ENCODE measurements at places on chromosomes 6 and 20. TPM values are rescaled to one million over a fixed set of nuclear protein-coding genes. Genes with fewer than 3 reads are reported as not detected.

GRCh38 chr6:43301081-43301870 is 3.2 kb downstream of the SLC22A7 start:
- DNase-seq = no peak

GRCh38 chr6:47701363-47701762 is 3.0 kb downstream of the ADGRF4 start:
- DNase-seq = no peak

DNA sequence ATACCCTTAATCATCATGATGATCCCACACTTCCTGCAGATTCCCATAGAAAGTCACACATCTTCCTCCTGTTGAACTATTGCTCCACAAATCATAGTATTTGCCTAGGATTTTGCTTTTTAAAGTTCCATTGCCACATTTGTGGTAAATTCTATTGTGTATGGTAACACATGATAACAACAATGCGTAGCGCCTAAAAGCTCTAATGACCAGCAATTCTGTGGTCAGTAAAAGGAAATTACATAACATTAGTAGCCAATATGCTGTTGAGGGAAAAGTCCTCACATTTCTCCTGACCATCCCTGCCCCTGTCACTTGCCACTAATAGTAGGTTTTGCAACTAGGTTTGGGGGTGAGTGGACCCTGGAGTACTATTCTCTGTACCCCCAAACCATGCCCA is 31.8 kb upstream of the PDE7B start:
- DNase-seq = no peak

- no peak for DNase-seq
These were observed 160.4 kb downstream of the ZFP64 start for GRCh38 chr20:52031206-52031562.

DNA sequence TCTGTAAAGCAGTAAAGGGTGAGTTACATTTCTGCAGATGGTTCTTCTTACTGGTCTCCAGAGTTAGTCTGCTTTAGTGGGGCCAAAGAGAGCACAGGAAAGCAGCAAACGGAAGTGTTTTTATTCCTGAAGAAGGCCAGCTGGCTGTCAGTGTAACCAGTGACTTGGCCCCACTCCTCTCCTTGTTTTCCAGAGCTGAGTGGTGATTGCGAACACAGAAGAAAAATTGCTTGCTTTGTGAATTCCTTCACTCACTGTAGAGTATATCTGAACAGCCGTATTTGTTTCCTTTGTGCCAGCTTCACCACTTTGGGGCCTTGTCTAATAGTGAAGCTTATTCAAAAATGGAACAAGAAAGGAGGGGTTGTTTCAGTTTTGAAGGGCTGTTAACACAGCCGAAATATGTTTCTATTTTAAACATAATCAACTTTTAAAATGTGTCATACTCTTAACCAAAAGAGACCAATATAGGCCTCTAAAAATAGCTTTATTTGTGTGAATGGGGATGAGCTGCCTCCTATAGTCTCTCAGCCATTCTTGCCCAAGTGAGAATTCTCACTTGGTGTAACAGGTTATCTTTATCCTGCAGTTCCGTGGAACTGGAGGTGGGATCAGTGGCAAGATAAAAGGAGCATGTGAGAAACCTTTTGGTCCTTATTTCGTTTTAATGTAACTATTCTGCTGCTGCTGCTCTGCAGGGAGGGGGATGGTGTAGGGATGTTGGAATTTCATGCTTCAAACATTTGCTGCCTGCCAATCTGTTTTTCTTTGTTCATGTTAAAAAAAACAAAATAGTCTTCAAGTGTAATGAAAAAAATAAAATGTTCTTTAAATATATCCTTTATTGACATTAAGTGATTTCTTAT is 37.8 kb downstream of the ZC2HC1B start:
- DNase-seq = no peak

DNA sequence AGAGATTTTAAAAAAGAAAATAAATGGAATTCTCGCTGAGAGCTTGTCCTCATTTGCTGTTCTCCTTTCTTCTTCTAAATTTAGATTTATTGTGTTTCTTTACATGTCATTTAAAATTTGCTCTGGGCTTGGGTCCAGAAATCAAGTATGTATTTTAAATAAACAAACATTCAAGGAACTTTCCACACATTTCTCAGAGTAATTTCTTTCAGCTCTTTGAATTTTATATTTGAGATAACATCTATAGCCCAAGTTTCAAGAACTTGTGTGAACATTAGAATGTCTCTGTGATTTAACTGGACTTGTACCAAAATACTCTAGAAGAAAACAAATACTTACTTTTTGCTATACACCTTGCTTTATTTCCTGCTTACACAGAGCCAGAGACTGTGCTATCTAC is 192.3 kb downstream of the TMEM200A start:
- DNase-seq = no peak

DNA sequence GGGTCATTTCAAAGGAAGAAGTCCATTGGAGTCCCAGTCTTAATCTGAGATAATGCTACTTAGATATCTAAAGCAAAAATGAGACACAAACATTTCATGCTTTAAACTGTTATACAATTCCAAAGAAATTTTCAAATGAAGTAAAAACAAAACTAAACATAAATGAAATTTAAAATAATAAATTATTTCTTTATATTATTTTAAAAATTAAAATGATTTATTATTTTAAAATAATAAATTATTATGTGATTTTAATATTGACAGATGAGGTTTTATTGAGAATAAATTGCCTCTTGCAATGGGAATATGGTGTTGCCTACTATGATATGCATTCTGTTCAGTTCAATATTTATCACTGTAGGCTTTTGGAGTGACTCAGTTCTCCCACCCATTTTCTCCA is 93.7 kb upstream of the BACH2 start:
- DNase-seq = no peak

DNA sequence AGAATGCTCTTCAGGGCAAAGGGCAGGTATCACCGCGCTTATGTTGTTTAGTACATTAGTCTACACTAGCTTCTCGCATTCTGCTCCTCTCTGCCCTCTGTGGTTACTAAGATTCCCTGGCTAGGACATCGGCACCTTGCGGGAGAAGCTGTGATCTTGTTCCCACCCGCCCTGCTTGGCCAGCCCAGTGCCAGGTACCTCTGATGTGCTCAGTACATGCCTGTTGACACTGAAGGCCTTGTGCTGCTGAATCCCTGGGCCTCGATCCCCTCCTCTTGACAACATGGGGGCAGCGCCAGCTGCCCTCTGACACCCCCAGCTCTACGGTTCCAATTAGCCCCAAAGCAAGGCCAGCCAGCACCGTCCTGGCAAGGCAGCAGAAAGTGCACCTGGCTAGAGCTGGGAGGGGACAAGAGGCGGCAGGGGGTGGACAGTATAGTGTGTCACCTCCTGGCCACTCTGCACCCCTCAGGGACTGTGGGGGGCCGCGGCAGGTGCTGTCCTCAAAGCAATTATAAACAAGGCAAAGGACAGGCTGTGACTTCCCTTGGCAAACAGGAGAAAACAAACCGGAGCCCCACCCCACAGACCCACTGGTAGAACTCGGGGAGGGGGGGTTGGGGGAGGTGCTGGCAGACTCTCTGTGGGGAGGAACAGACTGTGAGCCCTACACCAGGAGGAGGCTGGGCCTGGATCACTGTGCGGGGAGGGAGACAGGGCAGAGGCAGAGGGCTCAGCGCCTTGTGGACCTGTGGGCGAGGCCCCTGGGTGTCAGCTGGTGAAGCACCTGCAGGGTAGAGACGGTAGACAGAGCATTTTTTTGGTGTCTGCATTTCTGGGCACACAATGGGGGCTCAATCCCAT is 7.1 kb downstream of the TFEB start:
- no peak for DNase-seq

GRCh38 chr6:150202404-150202803 is 59.6 kb downstream of the PPP1R14C start:
- no peak for DNase-seq

GRCh38 chr20:59149678-59150504 is 13.7 kb upstream of the ZNF831 start:
- DNase-seq = no peak

- DNase-seq = no peak
These were observed 101.4 kb upstream of the AGPAT4 start for GRCh38 chr6:161374971-161375873.

- no peak for DNase-seq
These were observed 68.8 kb downstream of the FGD2 start for GRCh38 chr6:37074053-37074827.

DNA sequence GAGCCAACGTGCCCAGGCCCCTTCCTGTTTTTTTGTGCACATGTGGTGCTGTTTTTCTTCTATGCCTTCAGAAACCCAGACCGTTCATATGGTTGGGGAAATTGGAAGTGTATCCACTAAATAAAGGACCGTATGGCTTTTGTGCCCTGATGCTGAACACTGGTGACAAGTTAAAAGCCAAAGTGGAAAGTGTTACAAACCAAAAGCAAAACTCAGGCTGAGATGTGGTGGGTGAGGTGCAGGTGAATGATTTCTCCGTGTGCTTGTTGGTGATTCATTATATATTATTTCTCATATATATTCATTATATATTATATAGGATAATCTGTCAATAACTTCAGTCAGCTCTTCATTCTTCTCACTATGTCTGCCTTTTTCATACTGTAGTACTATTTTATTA is 148.6 kb downstream of the SOBP start:
- no peak for DNase-seq

DNA sequence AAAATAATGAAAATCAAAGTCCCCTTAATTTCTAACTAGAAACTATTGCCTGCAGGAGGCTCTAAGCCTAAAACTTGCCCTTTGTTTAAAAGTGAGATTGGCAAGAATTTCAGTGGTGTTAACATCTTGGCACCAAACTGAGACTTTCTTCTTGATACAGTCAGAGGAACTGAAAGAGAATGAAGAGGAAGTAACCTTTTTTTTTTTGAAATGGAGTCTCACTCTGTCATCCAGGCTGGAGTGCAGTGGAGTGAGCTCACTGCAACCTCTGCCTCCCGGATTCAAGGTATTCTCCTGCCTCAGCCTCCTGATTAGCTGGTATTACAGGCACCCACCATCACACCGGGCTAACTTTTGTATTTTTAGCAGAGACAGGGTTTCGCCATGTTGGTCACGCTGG is 3.6 kb downstream of the DOP1A start:
- DNase-seq = no peak

- DNase-seq = no peak
These were observed 973 bp downstream of the CD40 start for GRCh38 chr20:46119028-46119546.

- DNase-seq = no peak
These were observed 2.4 kb downstream of the LRRN4 start for GRCh38 chr20:6051505-6051904.

GRCh38 chr20:48772183-48772976 is 55.4 kb downstream of the PREX1 start:
- DNase-seq = no peak

DNA sequence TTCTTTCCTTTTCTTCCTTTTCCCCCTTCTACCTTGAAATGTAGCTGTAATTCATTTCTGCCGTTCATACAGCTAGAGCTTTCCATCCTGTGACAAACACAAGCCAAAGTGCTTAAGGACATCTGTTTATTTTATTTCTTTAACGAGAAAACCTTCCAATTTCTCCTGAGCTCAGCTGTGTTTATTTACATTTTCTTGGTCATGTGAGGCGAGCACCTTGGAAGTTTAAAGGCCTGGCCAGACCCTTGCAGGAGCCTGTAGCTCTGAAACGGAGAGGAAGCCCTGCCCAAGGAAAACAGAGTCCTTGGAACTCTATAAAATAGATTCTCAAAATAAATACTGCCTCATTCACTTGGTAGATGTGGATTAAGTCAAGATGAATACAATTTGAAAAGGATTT is 223.1 kb downstream of the EYA2 start:
- no peak for DNase-seq

GRCh38 chr6:36826520-36827227 is 12.6 kb downstream of the CPNE5 start:
- no peak for DNase-seq

- DNase-seq = no peak
These were observed at the start of gene IL20RA for GRCh38 chr6:137044366-137045221. Gene IL20RA (minus strand): TSS chr6:137044965. CDS start chr6:137044728, 237 bp downstream.

- DNase-seq = no peak
These were observed 62.6 kb upstream of the THEMIS start for GRCh38 chr6:127963495-127963894.

- DNase-seq = no peak
These were observed 16.1 kb downstream of the UCKL1 start for GRCh38 chr20:63940071-63940471.

DNA sequence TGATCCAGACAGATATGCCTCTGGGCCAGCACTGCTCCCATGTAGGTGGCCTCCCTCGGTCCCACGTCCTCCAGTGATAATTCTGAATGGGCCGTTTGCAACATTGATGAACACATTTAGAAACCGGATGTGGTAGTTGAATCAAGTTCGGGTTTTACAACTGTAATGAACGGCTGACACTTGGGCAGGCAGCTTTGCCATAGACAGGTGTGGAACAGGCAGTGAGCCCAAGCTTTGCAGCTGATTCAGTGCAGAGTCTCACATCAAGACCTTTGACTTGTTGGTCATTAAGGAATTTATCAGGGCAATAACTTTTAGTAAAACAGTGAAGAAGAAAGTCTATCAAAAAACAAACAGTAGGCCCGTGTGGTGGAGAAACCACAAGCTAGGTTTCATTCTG is 466.6 kb upstream of the AGPAT4 start:
- DNase-seq = no peak

- DNase-seq = no peak
These were observed 59.9 kb downstream of the REV3L start for GRCh38 chr6:111423055-111423633.

DNA sequence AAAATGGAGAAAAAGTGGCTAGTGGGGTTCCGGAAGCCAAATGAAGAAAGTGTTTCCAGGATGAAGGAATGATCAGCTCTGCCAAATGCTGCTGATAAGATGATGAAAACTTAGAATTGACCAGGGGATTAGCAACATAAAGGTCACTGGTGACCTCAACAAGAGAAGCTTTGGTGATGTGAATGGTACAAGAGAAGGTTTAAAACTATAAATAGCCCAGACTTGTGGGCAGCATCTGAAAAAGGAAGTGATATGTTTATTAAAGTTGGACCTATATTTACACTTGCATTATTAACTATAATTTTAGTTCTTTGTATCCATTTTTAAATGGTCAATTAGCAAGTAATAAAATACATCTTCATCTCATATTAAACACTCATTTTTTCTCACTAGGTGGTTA is 45.1 kb downstream of the CGA start:
- no peak for DNase-seq

The ABHD16B gene
- total RNA-seq = not detected

The PBOV1 gene
- total RNA-seq = not detected

The CNBD2 gene
- total RNA-seq = 7.1 TPM

The TRIM10 gene
- not detected for total RNA-seq

The EYS gene
- not detected for total RNA-seq

The VGLL2 gene
- not detected for total RNA-seq

The CDH22 gene
- total RNA-seq = 0.42 TPM

The FABP7 gene
- not detected for total RNA-seq

The SPTLC3 gene
- total RNA-seq = 2.8 TPM

All from esophagus muscularis mucosa (tissue), 4 donors.